Muscle of back (tissue), 13 donors: ENCODE measurements at places on chromosomes 2 and 18.
A peak's percentile ranks its signal among the peaks of the same experiment; 100 is the strongest.

GRCh38 chr2:60351802-60352201 is 201.7 kb downstream of the BCL11A start:
- no peak for DNase-seq

DNA sequence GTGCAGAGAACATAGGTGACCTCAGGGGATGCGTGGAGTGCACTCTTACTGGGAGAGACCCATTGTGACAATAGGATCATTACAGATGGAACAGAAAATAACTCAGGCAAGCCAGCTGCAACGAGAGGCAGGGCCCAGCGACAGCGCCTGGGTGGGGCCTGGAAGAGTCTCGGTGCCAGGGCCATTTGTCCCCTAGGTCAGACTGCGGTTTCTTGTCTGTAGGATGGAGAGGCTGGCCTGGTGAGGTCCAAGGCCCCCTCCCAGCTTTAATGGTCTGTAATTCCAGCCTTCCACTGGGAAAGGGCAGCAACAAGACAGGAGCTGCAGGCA is 208.6 kb upstream of the APCDD1 start:
- DNase-seq = no peak

DNA sequence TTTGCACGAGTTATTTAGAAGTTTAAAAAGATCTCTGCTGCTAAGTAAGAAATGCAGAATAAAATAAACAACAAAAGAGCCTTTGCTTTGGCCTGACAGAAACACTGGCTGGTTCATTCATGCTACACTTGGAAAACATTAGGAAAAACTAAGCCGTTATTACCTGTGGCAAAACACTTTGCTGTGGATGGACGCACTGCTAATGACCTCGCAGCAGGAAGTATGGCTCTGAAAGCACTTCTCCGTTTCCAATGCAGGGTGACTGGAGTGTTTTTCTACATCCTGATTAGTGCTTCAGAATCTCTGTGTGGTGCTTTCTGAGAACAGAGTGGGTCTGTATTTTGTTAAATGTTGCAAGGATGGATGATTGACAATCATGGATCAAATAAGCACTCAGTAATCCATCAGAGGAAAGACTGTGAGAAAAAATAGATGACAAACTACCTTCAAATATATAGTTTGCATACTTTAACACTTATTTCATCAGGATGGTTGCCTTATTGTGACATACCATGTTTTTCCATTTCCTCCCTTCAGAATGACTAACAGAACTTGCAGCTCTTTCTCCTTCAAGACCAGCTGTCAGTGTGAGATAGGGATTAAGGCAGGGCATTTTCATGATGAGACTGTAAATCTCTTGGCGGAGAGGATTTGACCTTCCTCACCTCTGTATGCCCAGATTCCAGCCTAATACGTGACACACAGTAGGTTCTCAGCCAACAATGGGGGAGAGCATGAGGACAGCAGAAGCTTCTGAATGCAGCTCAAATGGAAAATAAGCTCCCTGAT is 38.0 kb downstream of the LINC00305 start:
- DNase-seq = peak; percentile 34

GRCh38 chr2:226333388-226333787 is 466.2 kb downstream of the IRS1 start:
- DNase-seq = no peak

- DNase-seq = peak; percentile 68
Observed at GRCh38 chr2:201880993-201881611, 74.8 kb downstream of the CDK15 start.

GRCh38 chr2:98479959-98480524 is 35.4 kb downstream of the INPP4A start:
- peak; percentile 59 for DNase-seq

- no peak for DNase-seq
Observed at GRCh38 chr18:53458944-53459580, 765.4 kb downstream of the MBD2 start.

DNA sequence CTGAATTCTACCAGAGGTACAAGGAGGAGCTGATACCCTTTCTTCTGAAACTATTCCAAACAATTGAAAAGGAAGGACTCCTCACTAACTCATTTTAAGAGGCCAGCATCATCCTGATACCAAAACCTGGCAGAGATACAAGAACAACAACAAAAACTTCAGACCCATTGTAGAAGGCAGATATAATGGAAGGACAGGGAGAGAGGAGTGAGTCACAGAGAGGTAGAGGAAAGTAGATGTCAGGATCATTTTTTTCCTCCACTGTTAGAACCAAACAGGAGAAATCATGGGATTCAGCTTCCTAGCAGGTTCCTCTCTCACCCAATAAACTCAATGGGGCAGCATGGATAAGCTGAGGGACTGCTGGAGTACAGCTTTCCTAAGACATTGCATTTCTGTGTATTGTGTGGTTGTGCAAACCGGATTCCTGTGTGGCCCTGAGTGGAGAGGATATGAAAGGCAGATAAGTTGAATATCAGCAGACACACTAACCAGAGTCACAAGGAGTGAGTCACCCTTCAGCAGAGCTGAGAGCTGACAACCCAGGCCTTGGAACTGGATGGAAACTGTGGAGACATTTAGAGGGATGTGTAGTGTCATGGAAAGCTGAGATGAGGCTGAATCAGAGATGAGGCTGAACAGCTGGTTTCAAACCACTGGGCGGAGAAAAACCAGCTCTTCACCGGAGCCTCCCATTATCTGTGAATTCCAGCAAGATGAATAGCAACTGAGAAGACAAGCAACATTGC is 60.9 kb upstream of the MMADHC start:
- DNase-seq = no peak

DNA sequence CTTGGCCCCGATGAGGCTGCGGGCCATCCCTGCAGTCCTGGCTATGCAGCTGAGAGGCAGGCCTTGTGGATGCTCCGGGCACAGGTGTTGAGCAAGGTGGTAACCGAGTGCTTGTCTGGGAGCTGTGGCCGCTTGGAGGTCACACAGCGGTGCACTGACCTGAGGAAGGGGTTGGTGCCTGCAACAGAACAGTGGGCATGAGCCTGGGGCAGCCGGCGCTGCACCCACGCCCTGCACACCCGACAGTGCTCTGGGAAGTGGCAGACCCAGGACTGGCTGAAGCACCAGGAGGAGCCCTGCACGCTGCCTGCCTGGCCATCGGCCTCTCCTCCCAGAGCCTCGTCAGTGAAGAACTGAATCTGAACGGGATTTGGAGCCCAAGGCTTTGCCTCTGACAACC is 8.2 kb upstream of the POTEE start:
- DNase-seq = no peak

DNA sequence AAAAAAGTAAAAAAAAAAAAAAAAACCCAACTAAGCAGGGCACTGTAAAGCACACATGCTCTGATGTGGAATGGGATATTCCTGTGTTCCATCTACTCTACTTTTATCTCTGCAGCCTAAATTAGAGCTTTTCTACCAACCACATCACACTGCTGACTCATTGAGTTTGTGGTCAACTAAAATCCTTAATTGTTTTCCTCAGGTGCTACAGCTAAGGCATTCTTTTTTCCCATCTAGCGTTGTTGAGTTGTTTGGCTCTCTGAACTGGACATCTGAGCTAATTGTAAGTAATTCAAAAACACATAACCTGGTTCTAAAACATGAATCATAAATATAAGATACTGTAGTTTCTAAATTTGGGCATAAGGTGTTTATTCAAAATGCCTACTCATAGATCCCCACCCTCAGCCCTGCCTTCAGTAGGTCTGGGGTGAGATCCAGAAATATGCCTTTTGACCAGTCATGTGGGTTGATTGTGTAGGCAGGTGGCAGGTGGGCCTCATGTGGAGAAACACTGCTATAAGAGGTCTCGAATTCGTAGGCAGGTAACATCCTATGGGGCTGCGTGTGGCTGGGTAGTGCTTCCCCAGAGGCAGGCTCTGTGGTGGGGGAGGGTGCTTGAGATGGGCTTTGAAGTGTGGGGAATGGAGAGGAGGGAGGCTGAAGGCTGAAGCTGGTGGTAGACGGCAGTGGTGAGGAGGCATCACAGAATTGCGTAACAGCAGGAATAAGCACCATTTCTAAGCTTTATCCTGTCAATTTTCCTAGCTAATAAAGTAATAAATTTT is 27.2 kb downstream of the ANKRD29 start:
- no peak for DNase-seq

- DNase-seq = peak; percentile 30
Observed at GRCh38 chr2:237782181-237782580, 16.4 kb upstream of the RBM44 start.

- DNase-seq = no peak
Observed at GRCh38 chr2:122219504-122219903, 464.1 kb downstream of the TSN start.

- no peak for DNase-seq
Observed at GRCh38 chr2:719734-720133, 42.5 kb upstream of the TMEM18 start.

DNA sequence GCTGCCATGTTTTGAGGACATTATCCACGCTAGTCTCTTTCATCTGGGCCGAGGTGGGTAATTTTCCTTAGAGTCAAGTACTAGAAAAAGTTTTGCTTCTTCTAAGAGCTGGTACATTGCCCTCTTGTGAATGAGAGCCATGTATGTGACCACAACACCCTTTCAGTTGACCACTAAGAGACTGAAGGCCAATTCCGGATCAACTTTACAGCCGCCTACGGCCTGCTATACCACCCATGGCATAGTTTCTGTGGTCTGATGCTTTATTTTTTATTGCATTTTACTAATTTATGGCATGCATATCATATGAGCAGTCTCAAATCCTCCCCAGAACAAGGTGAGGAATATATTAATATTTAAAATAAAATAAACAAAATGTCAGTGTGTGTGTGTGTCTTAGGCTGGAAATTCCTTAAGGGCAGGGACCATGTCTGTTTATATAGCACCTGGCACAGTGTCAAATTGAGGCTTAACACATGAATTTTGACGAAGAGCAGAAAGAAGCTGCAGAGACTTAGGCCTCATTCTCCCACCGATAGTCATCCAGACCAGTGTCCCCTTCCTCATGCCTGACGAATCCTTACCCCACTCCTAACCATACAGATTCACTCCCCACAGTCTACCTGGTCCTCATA is 35.4 kb downstream of the PSD4 start:
- no peak for DNase-seq

- DNase-seq = no peak
Observed at GRCh38 chr2:222424729-222425671, 657 bp downstream of the SGPP2 start.

- DNase-seq = no peak
Observed at GRCh38 chr2:201447086-201447485, 4.2 kb downstream of the TRAK2 start.

GRCh38 chr18:26803643-26804042 is 61.9 kb downstream of the AQP4 start:
- no peak for DNase-seq

DNA sequence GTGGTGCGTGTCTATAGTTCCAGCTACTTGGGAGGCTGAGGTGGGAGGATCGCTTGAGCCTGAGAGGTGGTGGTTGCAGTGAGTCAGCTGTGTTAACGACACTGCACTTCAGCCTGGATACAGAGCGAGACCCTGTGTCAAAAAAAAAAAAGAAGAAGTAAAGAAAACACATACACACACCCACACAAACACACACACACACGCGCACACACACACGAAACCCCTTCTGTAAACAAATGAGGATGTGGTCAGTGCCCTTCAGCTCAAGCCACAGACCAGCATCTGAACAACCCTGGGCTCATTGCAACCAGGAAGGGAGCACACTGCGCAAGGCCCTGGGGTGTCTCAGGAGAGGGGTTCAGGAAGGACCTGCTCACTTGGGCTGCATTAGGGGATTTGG is 47.9 kb upstream of the KCNF1 start:
- no peak for DNase-seq

DNA sequence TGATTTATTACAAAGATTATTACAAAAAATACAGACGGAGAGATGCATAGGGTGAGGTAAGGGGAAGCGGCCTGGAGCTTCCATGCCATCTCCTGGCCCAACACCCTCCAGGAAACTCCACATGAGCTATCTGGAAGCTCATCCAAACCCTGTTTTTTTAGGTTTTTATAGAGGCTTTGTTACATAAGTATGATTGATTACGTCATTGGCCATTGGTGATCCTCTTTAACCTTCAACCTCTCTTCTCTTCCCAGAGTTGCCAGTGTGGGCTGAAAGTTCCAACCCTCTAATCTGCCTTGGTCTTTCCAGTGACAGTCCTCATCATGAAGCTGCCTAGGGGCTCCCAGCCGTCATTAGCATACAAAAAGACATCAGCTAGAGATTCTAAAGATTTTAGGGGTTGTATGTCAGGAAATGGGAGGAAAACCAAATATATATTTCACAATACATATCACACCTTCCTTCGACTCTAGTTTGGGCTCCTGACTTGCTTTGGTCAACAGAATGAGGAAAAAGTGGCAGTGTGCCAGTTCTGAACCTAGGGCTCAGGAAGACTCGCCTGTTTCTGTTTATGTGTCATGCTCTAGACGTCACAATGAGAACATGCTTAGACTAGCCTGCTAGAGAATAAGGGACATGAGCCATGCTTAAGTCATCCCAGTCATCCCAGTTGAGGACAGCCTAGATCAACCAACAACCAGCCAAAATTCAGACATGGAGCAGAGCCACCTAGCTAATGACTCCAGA is 54.1 kb downstream of the ETAA1 start:
- DNase-seq = no peak

- no peak for DNase-seq
Observed at GRCh38 chr2:216064014-216064630, 17.5 kb downstream of the PECR start.

- DNase-seq = peak; percentile 50
Observed at GRCh38 chr2:219476652-219477151, 22.0 kb upstream of the GMPPA start.

GRCh38 chr2:168670478-168670877 is 132.0 kb upstream of the NOSTRIN start:
- DNase-seq = no peak

GRCh38 chr2:25674077-25674362 is 643 bp upstream of the DTNB start:
- DNase-seq = no peak

DNA sequence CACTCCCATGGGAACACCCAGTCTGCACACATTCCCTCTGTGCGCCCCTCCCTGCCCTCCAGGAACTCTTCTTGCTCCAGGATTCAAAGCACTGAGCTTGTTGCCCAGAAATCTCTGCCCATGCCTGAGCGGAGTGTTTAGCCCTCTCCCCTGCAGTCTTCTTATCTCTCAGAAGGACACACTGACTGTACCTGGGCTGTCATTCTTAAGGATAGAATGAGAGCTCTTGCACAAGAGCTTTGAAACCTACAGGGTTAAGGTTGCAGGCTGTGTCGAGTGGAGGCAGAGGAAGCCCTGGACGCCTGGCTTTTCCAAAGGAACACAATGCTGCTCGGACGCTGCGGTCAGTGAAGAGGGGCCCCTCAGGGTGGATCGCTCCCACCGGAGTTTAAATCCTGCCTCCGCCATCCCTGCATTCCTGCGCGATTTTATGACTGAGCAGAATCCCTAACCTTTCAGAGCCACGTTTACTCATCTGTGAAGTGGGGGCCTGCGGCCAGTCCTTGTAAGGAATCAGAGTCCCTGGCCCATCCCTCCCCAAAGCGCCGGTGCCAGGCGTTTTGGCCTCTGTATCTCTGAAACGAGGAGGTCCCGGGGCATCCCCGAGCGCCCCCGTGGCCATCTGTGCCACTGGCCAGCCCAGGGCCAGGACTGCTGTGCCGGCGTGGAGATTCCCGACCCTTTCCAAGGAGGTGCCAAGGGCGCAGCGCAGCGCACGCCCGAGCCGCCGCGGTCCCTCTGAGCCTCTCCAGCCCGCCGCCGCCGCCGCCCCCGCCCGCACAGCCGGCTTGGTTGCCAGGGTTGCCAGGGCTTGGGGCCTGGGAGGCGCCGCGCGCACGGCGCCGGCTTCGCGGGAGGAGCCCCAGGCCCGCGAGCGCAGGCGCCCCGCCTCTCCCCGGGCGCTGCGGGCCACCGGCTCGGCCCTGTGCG is 58.9 kb downstream of the FAM168B start:
- no peak for DNase-seq
